ENCODE measurements at places on chromosomes 2 and 18. TPM values are rescaled to one million over a fixed set of nuclear protein-coding genes. Genes with fewer than 3 reads are reported as not detected.

Gene PJVK
- total RNA-seq = 0.16 TPM

Gene CNNM4
- total RNA-seq = 8.8 TPM

Gene HOXD8
- 10.8 TPM for total RNA-seq

Gene TTR
- not detected for total RNA-seq

Gene IFIH1
- total RNA-seq = 6.3 TPM

Gene HOXD4
- 14.5 TPM for total RNA-seq

Gene OSGEPL1
- total RNA-seq = 7.0 TPM

Gene IL36A
- total RNA-seq = not detected

Gene MYO7B
- 0.65 TPM for total RNA-seq

Gene IL36B
- not detected for total RNA-seq

Gene OSR1
- 0.81 TPM for total RNA-seq

Gene TTC31
- total RNA-seq = 22.2 TPM

Gene ARHGAP28
- 8.9 TPM for total RNA-seq

Gene MBD2
- total RNA-seq = 17.9 TPM

Gene FBXO11
- 28.1 TPM for total RNA-seq

Gene FAM98A
- total RNA-seq = 118 TPM

Gene CIDEA
- total RNA-seq = not detected

Gene EML6
- 0.16 TPM for total RNA-seq

Gene CAPN14
- not detected for total RNA-seq

All from mesangial cell (primary cell).